ENCODE measurements at places on chromosomes 13 and 19.

GRCh38 chr13:62003452-62003851, 587.8 kb upstream of the PCDH20 start:
- no peak for DNase-seq

DNA sequence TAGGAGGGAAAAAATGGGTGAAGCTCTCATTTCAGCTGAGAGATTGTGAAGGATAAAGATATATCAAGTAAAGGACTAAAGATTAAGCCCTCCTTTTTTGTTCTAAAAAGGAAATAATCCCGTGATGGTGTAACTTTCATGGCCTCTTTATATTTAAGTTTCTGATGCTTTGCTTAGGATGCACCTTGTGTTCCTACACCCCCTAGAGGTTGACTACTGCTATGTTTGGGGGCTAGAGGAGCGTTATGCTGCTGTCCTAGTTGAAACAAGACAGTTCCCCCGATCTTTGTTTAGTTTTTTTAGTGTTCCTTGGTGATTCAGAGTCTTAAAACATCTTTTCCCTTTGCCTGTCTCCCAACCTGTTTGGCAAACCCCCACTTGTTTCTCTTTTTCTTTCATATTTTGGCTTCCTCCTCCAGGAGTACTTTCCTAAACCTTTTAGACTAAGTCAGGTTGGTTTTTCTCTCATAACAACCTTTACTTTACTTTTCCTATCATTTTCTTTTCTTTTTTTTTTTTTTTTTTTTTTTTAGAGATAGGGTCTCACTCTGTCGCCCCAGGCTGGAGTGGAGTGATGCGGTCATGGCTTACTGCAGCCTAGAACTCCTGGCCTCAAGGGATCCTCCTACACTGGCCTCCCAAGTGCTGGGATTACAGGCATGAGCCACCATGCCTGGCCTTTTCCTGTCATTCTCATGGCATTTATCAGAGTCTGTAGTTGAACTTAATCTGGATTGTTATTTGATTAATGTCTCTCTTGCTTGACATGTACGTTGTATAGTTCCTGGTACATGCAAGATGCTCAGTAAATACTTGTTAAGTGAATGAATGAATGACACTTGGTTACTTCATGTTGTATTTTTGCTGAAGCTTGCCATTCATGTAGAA, 2.8 kb downstream of the UBA2 start:
- DNase-seq, result peak; percentile 15

GRCh38 chr13:78100486-78100885, 181.9 kb upstream of the EDNRB start:
- DNase-seq, result no peak

DNA sequence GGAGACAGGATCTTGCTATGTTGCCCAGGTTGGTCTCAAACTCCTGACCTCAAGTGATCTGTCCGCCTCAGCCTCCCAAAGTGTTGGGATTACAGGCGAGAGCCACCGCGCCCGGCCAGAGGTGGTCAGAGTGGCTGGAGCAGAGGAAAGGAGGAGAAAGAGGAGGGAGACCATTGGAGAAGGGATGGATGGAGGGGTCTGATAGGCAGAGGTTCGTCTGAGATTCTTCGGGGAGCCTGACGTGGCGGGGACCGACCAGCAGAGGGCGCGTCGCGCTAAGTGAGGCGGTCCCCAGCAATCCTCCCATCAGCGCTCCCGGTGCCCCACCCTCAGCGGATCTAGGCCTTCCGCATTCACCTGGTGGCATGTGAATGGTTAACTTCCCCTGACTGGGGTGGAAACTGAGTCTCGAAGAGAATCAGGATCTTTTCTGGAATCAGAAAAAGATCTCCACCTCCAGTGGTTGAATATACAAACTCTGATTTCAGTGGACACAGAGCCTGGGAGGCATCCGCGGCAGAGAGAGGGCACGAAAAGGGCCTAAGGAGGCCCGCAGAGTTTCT, 8.8 kb downstream of the GTPBP3 start:
- DNase-seq, result peak; percentile 78

GRCh38 chr19:517721-518597, 10.7 kb downstream of the TPGS1 start:
- DNase-seq, result no peak

- no peak for DNase-seq
These were observed 3.4 kb downstream of the BBC3 start for GRCh38 chr19:47227352-47228167.

- no peak for DNase-seq
These were observed 7.2 kb downstream of the RNASEH2B start for GRCh38 chr13:50916701-50917184.

- peak; percentile 11 for DNase-seq
These were observed 64.6 kb downstream of the PDS5B start for GRCh38 chr13:32650705-32651311.

GRCh38 chr13:97239943-97240787, 18.0 kb downstream of the MBNL2 start:
- no peak for DNase-seq

DNA sequence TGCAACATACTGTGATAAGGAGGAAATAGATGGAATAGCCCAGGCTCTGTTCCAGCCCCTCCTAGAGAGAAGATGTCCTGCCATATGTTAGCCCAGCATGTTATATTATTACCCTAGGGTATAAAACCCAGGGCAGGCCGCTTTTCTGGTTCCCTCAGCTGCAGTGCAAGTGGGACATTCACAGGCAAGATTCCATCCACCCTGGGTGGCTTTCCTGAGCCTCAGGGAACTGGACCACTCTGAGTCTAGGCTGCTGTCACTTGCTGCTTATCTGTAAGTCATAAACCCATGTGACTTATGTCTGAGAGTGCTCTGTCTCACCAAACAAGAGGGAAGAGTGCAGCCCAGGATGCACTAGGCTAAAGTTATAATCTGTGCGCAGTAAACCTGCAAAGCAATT, 413.2 kb downstream of the MZT1 start:
- DNase-seq, result no peak

DNA sequence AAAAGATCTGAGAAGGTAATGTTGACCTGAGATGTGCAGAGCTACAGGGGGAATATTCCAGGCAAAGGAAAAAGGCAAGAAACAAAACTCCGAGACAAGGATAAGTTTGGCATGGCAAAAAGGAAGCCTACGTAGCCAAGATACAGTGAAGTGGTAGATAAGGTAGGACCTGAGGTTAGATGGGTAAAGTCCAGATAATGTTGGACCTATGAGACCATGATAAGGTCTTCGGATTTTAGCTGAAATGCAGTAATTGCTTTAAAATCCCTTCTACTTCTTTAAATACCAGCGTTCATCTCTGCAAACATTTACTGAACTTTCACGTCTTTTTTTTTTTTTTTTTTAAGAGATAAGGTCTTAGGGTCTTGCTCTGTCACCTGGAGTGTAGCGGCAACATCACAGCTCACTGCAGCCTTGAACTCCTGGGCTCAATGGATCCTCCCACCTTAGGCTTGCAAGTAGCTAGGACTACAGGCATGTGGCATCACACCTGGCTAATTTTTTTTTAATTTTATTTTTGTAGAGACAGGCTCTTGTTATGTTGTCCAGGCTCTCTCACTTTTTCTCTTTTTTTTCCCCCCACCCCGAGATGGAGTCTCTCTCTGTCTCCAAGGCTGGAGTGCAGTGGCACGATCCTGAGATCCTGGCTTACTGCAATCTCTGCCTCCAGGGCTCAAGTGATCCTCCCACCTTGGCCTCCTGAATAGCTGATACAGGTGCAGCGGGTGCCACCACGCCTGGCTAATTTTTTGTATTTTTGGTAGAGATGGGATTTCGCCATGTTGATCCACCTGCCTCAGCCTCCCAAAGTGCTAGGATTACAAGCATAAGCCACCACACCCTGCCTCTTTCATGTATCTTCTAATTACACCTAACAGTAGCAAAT, 4.2 kb upstream of the WBP4 start:
- DNase-seq, result no peak

DNA sequence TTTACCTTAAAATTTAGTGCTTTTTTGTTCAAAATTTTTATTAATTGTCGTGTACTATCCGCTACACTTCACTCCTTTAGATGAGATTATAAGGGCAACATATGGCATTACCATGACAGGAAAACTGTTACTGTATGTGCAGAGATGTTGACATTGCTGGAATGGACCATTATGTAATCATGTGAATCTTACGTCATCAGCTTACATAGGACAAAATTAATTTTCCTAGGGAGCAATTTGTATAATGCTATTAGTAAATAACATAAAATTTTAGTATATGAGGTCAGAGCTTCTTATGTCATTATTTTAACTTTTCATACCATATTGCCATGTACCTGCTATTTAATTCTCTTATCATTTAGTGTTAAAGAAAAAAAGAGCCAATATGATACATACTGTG, 110.4 kb upstream of the KLHL1 start:
- DNase-seq, result no peak

DNA sequence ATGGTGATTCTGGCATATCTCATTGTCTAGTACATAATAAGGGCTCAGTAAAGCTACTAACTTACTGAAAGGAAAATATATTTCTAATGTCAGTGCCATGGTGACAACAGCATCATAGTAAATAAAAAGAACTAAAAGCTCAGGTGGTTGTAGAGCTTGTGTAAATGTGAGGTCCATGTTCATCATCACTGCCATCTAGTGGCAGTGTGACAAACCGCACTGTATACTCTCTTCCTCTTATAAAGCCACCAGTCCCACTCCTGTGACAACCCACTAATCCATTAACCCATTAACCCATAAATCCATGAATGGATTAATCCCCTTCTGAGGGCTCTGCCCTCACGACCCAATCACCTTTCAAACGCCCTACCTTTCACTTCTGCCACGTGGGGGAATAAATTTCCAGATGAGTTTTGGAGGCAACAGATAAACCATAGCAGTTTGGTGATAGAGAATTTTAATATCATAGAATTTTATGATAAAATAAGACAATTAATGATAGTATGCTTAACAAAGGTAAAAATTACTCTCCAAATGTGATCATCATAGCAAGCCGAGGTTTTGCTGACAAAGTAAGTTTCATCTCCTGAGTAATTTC, 160.4 kb upstream of the SGCG start:
- DNase-seq, result no peak

- DNase-seq, result no peak
These were observed 1.9 kb upstream of the PLPPR3 start for GRCh38 chr19:823565-824121.

DNA sequence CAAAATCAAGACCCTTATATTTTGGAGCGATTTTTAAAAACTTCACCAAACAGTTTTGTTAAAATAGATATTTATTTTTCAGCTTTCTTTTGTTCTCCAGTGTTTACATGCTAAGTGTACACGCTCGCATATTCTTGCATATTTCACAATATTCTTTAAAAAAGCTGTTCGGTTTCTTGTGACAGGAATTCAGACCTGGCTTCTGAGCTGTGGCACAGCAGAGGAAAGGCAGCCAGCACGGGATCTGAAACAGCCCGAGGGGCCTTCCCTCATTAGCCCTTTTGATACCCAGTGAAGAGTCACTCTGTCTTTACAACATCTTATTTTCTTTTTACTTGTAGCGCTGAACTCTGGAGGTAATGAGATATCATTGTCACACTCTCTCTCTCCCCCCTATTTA, 234.0 kb downstream of the B3GLCT start:
- no peak for DNase-seq

DNA sequence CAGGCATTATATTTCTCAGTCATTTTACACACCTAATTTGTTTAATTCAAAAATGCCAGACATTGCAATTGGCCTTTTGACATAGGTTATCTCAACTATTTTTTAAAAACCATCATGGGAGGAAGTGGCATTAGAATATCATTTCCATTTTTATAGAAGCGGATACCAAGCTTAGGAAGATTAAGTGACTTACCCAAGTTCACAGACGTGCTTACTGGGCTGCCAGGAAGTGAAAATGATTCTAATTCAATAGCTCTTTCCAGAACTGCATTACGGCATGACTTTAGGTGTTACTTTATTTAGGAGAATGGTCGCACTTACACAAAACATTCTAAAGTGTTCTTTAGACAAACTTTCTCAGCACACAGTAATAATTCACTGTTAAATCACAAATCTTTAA, 231.9 kb downstream of the KLF12 start:
- no peak for DNase-seq

- DNase-seq, result no peak
These were observed 572.7 kb downstream of the FGF9 start for GRCh38 chr13:22243469-22244163.

DNA sequence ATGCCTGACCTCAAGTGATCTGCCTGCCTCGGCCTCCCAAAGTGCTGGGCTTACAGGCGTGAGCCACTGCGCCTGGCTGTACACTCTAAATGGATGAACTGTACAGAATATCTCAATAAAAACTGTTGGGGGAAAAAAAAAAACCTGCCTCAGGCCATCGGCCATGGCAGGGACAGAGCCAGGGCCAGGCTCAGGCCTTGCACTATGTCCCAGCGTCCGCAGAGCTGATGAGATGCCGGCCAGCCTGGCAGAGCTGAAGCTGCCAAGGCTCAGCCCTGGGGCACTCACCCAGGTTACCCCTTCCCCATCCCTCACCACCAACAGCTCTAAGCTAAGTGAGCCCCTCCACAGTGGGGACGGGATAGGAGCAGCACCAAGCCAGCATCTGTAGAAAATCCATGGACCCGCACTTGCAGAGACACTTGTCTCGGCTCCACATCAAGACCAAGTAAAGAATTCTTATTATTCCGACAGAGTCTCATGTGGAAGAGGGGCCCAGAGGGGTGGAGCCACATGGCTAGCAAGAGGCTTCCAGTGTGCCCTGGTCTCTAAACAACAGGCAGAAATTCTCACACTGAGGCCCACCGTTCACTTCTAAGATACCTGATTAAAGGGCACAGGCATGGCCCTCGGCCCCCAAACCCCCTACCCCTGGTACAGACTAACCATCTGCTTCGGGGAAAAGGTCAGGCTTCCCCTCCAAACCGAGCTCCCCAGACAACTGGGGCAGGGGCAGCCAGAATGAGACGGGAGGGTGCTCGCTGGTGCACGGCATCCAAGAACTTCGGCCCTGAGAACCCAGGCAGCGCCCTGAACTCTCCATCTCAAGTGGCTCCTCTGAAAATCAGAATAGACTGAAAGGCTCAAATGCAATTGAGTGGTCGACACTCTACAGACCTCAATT, 5.8 kb downstream of the PPP6R1 start:
- no peak for DNase-seq

DNA sequence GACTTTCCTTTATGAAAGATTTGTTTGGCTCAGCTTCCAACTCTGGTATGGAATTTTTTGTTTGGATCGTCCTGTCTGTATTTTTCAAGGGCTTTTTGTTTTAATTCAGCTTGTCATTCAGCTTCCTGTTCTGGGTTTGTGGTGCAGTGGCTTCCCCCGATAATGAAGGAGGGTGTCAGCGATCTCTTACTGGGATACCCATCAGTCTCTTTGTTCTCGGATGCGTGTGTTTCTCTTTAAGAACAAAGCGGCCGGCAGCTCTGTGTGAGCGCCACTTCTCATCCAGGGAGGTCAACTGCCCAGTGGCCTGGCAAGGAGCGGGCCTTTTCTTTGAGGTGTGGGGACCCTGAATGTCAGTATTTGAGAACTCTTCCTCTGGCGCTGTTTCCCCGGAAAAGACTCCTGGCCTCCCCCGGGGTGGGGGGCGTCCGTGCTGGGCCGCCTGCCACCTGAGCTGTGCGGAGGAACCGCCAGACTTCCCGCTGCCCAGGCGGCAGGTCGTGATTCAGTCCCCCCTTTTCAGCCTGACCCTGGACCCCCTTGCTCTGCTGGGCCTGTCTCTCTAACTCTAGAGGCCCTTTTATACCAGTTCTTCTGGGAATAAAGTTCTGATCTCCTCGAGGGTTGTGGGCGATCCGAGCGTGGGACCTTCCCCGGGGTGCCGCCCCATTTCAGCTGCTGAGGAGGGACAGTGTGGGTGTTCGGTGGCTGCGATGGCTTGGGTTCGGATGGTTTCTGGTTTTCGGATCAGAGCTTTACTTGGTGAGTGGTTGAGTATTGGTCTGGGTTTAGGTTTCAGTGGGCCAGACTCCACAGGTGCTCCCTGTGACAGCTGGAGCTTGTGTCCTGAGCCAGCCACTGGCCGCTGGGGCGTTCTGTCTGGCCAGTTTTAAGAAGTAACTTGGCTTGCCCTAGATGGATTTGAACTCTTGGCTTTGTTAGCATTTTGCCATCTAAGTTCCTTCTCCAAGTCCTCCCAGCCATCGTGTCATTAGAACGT, 3.4 kb downstream of the SF3A2 start:
- no peak for DNase-seq

Data from stimulated activated CD4-positive, alpha-beta T cell treated with anti-CD3 and anti-CD28 coated beads, Interleukin-1b, Interleukin-23, amount 100 ng/mL, for 4 hours (primary cell).